ENCODE measurements at places on chromosomes 2 and 18.

- peak; percentile 83 for DNase-seq
These were observed 39.9 kb upstream of the CDC42EP3 start for GRCh38 chr2:37711308-37711731.

DNA sequence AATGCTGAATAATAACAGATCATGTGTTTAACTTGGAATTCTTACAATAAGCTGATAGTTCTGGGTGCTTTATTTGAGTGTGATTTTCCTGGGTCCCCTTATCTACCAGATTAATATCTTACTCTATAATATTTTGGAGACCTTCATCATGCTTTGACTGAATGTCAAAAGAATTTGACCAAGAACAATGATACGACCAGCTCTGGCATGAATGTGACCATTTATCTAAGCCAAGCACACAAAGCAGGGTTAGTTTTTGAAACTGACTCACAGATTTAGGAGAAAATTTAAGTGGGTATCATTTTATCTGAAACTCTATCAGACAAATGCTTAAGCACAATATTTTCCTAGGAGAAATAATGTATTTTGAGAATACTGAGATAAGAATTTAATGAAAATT, 677.0 kb downstream of the NYAP2 start:
- no peak for DNase-seq

GRCh38 chr2:29920631-29921559, 491 bp downstream of the ALK start:
- peak; percentile 14 for DNase-seq

GRCh38 chr2:145314119-145314633, 794.3 kb upstream of the ZEB2 start:
- DNase-seq, result no peak

DNA sequence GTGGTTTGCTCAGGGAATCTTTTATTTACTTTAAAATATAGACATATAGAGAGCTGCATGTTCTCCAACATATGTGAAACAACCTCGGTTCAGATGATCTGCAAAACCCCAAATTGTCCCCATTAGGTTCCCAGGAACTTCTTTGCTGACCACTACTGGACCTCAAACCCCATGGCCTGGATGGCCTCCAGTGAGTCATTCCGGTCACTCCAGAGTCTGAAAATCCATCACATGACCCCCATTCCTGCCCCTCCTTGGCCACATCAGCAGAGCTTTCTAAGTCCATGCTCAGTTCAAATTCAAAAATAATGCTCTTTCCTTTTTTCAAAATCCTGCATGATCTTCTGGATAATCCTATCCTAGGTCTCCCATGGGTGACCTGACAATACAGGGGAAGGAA, 271.0 kb downstream of the TNS1 start:
- DNase-seq, result no peak

GRCh38 chr2:236654496-236654895, 84.9 kb downstream of the ACKR3 start:
- no peak for DNase-seq

GRCh38 chr18:70489986-70490933, 201.4 kb downstream of the SOCS6 start:
- DNase-seq, result peak; percentile 46

DNA sequence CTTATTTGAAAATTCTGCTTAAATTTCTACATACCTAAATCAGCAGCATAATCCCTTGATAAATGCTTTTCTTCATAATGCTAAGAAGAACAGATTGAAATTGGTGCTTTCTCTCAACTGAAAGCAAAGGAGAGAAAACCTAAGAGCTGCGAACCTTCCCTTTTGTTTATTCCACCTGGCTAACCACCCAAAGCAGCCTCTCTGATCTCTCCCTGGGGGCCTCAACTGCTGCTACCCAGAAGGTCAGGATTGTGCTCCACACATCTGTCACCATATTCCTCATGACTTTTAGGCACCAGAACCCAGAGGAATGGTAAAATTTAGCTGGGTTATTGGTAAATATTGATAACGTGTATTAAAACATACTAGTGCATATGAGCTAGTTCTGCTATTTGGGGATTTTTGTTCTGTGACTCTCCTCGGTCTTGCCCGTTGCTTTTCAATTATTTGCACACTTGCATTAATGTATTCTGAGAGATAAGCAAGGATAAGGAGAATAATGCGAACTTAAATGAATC, 334.1 kb downstream of the RIT2 start:
- no peak for DNase-seq

DNA sequence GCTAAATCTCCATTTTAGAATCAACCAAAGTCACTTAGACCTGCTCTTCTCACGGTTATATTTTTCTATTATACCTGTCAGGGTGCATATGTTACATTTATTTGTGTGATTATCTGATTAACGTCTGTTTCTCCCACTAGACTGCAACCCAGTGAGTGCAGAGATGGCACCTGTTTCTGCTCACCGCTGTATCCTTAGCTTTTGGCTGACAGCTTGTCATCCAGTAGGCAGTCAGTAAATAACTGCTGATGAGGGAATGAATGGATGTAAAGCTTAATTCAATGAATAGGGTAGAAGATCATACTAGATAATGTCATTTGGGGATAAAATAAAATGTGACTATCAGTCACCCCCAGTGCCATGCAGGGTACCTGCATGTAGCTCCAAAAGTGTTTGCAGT, 6.9 kb upstream of the CHRNA1 start:
- no peak for DNase-seq

DNA sequence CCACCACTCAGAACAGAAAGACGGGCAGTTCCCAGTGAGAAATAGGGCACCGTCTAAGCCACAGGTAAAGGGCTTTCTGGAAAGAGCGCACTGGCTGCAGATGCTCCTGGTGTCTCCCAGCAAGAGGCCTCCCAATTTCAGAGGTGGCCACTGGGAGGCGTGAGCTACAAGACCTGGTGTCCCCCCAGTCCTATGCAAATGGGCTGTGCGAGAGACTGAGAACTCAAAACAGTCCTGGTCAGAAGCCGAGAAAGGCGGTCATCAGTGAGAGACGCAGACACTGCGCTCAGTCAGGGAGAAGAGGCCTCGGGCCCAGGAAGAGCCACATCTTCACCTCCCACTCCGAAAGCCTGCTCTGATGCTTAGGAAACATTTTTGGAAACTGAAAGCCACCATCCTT, 179.5 kb downstream of the EIPR1 start:
- DNase-seq, result no peak

DNA sequence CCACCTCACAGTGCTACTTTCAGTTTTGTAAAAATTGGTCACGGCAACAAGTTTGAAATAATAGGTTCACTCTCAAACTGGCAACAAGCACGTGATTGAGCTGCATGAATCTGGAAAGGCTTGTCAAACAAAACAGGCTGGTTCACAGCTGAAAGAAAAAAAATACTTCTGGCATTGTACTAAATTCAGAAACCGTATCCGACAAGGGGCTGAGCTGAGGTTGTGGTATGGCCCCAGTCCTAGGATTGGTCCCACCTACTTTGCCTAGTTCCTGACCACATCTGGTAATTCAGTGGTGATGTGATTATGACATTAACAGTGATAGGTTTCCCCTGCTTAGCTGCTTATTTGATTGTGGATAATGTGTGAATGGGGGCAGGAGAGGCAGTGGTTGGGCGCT, 326.5 kb upstream of the THUMPD2 start:
- DNase-seq, result no peak

GRCh38 chr2:235847576-235847975, 320.6 kb downstream of the GBX2 start:
- DNase-seq, result no peak

DNA sequence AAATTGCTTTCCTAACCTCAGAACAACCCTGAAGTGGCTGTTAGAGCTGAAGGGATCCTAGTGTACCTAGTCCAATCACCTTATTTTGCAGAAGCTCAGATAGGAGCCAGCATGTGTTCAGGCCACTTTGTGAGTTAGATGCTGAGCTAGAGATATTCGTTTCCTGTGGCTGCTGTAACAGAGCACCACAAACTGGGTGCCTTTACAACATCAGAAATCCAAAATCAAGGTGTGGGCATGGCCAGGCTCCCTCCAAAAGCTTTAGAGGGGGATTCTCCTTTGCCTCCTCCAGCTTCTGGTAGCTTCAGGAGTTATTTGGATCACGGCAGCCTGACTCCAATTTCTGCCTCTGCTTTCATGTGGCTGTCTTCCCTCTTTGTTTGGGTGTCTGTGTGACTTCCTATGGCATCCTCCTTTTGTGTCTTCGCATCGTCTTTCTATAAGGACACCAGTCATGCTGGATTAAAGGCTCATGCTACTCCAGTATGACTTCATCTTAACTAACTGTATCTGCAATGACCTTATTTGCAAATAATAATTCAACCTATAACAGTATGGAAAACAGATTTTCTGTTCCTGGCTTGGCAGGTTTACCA, 86.3 kb upstream of the TGFA start:
- DNase-seq, result peak; percentile 27

GRCh38 chr2:108893277-108893676, 95.7 kb downstream of the EDAR start:
- DNase-seq, result no peak

DNA sequence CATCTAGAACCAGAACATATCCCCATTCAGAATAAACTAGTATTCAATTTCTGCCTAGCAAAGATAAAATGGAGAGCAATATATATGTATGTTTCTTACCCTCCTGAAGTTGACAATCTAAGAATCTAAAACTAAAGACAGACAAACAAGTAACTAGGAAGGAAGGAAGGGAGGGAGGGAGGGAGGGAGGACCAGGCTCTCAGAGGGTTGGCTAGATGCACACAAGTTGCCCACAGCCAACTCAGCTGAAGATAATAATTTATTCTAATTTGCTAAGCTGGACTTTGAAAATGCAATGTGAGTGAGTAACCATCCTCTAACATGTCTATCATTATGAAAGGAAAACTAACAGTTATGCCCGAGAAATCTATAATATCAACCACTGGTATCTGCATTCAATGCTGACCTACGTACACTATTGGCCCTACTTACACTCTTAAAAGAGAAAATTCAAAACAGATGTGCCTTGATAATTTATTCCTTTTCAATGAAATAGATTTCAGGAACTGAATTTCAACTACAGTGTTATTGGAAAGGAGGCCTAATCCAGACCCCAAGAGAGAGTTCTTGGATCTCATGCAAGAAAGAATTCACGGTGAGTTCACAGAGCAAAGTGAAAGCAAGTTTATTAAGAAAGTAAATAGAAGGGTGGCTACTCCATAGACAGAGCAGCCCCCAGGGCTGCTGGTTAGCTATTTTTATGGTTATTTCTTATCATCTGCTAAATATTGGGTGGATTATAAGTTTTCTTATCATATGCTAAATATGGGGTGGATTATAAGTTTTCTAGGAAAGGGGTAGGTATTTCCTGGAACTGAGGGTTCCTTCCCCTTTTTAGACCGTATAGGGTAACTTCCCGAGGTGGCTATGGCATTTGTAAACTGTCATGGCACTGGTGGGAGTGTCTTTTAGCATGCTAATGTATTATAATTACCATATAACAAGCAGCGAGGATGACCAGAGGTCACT, 288.5 kb upstream of the SLC39A10 start:
- DNase-seq, result peak; percentile 15

- peak; percentile 40 for DNase-seq
These were observed 201.8 kb upstream of the GALNT5 start for GRCh38 chr2:157055660-157056199.

DNA sequence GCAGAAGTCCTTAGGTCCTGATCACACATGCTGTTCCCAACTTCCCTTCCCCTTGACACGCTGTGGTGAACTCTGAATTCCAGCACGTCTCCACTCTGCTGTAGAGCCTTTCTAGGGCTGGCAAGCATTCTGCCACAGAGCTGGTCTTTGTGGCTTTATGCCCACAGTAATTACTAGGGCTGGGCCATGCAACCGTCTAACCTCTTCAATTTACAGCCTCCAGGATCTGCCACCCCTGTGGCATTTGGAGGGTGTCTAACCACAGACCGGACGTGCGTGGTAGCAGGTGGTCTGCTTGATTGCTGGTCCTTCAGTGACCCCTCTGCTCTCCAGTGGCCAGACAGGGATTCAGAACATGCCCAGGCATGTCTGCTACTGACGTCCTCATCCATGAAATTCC, 43.1 kb upstream of the TGFA start:
- no peak for DNase-seq

DNA sequence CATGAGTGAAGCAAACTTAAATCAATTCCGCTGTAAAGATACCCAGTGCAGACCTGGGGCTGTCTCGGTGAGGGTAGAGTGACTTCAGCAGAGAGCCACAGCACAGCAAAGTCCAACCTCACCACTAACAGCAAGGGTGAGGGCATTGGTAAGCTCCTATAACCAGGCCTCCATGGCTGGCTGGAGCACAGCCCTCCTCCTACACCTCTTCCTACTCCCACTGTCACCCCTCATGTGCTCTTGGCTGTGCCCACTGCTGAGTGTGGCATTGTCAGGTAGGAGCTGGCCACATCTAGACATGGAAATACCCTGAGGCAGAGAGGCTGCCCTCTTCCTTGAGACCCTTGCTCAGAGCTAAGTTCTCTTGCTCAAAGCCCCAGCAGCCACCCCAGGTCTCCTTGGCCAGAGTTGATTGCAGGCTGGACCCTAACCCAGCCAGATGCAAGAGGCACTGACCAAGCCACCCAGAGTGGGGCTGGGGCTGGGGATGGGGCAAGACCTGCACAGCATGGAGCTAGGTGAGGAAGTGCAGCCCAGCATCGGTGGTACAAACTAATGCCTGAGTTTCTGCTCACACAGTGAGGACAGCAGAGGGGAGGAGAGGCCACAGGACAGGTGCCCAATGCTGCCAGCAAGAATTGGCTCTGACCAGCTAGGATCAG, 77.6 kb upstream of the RAB6C start:
- no peak for DNase-seq

DNA sequence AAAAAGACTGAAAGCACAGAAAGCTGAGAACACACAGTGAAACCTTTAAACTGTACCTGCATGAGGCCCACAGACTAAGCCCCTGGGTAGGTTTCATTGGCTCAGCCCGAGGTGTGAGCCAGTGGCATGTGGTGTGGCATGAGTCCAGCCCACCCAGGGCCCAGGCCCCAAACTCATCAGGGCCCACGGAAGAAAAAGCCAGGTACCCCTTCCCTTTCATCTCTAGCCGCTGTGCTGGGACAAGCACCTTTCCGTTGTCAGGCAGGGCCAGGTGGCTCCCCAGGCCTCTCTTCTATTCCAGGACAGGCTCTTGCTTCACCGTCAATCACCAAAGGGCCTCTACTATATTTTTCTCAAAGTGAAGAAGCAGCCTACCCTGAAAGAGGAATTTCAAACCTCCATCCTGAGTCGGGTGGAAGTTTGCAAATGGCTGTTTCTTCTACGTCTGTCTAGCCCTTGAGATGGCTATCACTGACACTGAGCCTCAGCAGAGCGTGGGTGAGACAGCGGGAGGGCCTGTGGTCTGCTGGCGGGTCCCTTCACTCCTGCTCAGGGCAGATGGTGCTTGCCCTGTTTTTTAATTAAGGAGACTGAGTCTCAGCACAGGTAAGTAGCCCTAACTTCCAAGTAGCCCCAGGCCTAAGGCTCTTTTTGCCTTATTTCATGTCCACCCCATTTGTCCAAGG, 8.6 kb downstream of the DNAJB2 start:
- no peak for DNase-seq

Measured in MM.1S (cell line).